ENCODE measurements at places on chromosomes 7 and 10.
A peak's percentile ranks its signal among the peaks of the same experiment; 100 is the strongest.

DNA sequence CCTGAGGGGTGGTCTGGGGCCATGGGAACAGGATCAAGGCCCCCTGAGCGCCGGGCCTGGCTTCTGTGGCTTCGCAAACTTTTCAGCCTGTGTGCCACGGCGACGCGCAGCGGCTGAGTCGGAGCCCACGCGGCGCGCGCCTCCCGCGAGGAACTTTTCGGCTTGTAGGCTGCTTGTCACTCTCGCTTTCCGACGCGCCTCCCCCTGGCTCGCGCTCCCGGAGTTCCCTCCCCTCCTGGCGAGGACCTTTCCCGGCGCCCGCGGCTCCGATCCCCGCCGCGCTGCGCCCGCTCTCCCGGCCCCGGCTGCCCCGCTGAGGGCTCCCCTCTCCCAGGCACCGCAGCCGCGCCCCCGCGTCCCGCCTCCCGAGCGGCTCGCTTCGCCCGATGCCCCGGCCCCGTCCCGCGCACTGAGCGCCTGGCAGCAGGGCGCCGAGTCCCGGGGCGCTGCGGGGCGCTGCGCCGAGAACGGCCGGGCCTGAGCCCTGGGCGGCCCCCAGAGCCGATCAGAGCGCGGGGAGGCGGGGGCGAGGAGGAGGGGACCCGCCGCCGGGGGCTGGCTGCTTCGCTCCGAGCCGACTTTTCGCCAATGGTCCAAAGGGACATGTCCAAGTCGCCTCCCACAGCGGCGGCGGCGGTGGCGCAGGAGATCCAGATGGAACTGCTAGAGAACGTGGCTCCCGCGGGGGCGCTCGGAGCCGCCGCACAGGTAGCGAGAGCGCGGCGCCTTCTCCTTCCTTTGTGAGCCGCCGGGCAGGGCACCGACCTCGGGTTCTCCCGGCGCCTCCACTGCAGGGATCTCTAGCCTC is at the start of gene CACNB2:
Gene CACNB2 (plus strand): TSS at position 276 of the 808 bp plus-strand sequence.
- peak; percentile 16 for DNase-seq

DNA sequence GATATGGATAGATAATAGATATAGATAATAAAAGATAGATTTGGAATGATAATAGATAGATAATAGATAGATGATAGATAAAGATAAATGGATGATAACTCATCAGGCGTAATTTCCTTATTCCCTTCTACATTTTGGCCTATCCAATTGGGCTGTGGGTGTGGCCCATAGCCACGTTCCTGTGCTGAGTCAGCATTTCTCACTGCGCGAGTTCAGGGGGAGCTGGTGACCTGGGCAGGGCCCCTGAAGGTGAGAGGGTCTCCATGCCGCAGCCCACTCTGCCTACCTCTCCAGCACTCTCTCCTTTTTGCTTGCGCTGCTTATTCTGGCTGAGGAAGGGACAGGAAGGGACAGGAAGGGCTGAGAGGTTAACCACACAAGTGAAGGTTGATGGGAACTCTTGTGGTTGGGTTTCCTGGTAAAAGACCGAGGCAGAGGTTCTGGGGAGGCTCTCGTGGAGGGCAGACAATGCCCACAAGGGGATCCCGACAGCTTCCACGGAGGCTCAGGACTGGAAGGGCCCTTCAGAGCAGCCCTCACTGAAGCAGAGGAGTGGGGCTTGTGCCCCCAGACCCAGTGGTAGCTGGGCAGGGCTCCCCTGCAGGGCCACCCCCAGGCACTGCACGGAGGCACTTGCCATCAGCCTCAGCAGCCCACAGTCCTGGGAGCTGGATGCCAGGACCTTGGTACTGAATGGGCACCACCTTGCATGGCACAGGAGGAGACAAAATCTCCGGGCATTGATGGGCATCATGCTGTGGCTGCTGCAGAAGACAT is 247.3 kb upstream of the PITRM1 start:
- no peak for DNase-seq

DNA sequence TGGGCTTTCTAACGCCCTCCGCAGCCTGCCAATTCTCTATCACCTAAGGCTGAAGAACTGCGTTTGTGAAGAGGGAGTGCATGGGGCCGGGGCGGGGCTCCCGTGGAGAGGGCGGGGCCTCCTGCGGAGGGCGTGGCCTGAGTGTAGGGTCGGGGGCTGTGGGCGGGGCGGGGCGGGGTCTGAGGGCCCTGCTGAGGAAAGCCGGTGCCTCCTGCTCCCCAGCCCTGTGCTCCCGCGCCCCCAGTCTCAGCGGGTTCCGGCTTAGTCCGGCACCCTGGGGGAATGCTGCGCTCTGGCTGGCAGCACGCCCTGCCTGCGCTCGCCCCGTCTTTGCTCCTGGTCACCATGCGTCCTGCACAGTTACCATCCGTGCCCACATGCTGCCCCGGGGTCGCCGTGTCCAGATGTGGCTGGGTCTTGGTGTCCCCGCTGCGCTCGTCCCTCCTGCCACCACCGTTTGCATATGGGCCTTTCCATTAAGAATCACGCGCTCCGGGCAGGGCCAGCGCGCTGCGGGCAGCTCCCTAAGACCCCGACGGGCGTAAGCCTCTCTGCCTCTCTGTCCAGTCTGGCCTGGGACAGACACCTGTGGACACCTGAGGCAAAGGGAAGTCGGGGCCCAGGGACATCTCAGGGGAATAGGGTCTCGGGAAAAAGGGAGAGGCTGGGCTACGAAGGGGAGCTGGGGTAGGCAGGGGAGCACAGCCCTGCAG is 144.0 kb upstream of the RET start:
- no peak for DNase-seq

DNA sequence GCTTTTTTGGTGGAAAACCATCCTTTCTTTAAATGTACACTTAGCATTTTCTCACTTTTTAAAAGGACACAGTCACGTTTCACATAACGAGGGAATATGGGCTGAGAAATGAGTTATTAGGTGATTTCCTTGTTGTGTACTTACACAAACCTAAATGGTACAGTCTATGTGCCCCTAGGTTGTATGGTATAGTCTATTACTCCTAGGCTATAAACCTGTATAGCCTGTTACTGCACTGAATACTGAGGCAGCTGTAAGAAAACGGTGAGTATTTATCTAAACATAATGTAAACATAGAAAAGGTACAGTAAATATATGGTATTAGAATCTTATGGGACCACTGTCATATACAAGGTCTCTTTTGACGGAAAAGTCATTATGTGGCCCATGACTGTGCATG is 913.5 kb upstream of the GHITM start:
- no peak for DNase-seq

- DNase-seq = no peak
Measured at GRCh38 chr10:95253007-95253406, 37.8 kb downstream of the PDLIM1 start.

GRCh38 chr7:41617987-41618386 is 84.9 kb downstream of the INHBA start:
- no peak for DNase-seq

- DNase-seq = no peak
Measured at GRCh38 chr7:19728716-19729115, 19.9 kb upstream of the POLR1F start.

DNA sequence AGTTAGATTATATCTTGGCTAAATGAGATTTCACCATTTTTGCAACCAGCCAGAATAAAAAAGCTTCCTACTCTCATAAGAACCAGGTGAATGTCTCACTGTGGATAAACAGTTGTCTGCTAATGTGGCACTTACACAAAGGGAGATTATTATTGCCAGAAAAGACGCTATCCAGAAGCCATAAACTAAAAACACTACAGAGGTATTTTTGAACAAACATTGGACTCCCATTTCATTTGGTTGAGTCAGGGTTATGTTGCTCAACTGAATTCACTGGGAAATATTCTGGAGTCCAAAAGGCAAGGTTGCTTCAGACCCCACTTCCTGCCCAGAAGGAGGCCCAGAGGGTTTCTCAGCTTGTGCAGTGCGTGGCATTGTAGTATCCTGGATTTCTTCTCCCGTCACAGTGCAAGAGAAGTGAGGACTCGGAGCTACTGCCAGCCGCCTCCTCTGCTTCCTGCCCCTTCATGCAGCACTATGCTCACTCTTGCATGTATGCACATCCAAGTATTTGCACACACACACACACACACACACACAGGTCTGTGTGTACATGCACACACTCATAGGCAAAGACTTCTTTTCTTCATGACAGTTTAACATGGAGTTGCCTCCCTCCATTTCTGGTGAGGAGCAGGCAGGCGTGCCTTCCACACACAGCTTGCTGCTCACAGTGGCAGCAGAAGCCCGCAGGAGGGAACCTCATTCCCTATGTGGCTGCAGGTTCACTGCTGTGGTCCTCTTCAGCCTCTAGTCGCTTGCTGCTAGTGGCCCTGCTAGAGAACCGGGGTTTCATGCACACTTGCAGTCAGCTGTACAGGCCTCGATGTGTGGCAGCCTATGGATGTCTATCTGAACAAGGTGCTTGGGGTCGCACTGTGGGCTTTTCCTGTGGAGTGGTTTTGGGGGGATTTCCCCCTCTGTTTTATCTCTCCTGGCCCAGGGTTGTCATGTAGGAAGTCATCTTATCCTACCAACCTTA is 10.1 kb downstream of the DENND10 start:
- DNase-seq = peak; percentile 99

DNA sequence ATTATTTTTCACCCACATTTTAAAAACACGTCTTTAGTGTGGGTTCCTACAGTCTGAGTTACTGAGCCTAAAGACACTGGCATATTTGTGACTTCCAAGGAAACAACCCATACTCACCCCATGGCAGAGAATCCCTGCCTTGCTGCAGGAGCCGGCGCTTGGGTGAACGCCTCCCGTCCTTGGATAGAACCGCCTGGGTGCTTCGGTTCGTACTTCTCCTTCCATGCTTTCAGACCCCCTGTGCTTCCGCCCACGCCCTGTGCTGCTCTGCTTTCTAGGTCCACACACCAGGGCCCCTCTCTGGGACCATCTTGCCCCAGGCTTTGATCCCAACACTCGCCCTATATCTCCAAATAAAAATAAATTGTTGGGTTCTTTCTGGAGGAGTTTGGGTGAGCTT is 125.8 kb downstream of the PTPRN2 start:
- no peak for DNase-seq
